ENCODE measurements at places on chromosomes 12 and 14. TPM values are rescaled to one million over a fixed set of nuclear protein-coding genes. Genes with fewer than 3 reads are reported as not detected.

The MIPOL1 gene
- 7.0 TPM for total RNA-seq

DNA sequence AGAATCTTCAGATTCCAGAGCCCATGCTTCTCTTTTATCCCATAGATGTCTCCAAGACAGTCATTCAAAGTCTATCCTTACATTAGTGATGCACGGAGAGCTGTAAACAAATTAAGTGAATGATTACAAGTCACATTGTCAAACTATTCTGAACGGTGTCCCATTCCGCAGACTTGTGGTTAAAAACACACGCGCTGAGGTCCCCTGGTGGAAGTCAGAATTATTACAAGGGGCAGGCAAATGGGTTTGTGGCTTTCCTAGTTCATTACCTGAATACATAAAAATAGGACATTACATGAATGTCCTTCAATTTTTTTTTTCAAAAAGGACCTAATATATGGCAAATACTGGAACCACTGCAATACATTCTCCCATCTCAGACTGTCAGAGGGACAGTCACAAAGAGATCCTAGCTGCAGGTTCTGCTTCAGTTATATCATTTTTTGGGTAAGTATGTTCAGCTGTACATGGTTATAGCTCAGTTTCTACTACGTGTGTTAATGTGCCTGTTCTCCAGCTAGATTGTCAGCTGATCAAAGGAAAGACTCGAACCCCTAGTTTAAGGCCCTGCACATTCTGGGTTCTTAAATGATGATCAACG lies 53.1 kb upstream of the STON2 start:
- DNase-seq, result no peak

DNA sequence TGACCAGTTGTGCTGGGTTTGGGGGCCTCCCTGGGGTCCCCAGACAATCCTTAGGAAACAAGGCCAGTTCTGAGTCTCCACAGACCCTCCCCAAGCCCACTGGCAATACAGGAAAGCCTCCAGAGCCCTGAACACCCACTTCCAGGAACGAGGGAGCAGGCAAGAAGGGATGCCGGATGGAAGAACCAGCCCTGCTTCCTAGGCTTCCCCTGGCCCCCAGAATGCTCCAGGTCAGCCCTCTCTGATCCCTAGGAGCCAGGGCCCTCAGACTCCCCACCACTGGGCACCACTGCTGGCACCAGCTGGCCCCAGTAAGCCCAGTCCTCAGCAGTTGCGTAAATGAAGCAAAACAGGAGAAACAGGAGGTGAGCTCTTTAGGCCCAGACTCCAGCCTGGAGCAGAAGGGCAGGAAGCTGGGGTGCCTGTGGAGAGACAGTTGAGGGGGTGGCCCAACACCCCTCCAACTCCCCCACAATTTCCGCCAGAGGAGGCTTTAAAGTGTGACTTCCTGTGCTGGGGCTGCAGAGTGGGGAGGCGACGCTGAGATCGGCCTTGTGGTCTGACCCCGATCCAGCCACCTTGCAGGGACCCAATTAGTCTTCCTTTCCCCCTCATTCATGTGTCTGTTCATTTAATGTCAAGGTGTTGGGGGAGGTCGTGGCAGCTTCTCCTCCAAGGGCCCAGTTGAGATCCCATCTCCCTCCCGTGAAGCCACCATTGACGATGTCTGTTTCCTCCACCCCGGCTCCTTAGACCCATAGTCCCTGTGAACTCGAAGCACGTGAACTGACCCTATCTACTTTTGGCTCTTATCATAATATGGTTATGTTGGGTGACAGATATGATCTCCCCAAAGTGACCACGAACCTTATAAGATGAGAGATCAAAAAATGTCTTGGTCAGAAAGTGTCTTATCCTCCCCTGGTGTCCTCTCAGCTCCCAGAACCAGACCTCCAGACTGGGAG lies 4.7 kb downstream of the TNFRSF1A start:
- peak; percentile 61 for DNase-seq

- no peak for DNase-seq
These were observed 101.4 kb downstream of the STAB2 start for GRCh38 chr12:103688376-103689063.

- DNase-seq, result no peak
These were observed 106.0 kb upstream of the PRICKLE1 start for GRCh38 chr12:42695490-42695995.
